SK-N-MC (cell line): ENCODE measurements at places on chromosomes 5 and 9.

GRCh38 chr9:17587113-17587512 is 8.2 kb downstream of the SH3GL2 start:
- DNase-seq = no peak

DNA sequence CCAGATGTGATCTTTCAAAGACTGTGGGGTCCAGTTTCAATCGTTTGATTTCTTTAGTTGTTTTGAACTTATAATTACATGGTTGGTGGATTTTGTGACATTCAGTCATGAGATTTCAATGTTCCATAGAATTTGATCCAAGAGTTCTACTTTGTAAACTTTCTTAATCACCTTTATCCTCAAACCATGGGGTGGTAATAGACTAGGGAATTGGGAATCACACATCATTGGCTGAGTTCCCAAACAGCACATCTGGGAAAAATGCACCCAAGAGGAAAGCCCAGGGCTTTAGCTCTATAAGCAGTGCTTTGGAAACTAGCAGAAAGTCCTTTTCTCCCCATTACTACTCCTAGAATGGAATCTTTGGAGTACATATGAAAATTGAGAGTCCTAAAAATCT is 177.6 kb downstream of the NNT start:
- DNase-seq = no peak

- no peak for DNase-seq
These were observed 222.3 kb downstream of the PBX3 start for GRCh38 chr9:125969462-125969861.

DNA sequence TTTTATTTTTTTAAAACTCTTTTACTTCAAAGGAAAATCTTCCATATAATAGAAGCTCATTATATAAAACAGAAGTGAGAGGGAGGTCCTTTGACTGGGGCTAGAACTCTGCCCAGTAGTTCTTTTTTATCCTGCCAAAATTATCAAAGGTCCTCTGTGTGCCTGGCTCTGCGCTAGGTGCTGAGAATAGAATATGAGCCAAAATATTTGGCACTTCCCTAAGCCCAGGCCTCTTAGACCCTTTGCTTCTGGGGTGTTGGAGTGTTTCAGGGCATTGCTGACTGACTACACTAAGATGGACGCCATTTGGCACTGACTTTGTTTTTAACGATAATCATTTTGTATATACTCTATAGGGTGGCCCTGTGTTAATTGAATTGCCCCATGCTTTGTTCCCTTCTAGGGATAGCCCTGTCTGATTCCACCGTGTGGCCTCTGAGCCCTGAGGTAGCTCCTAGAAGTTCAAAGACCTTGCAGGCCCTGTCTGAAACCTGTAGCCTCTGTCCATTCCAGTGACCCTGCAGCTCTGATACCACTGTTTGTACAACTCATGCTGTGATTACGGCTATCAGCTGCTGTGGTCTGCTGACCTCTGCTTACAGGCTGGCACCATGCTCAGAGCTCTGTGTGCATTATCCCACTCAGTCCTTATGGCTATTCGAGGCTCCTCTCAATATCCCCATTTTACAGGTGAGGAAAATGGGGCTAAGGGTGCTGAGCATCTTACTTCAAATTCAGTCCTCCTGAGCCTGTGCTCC is 84.3 kb upstream of the SHB start:
- DNase-seq = no peak

GRCh38 chr9:133730994-133731715 is 7.0 kb downstream of the SARDH start:
- DNase-seq = no peak

DNA sequence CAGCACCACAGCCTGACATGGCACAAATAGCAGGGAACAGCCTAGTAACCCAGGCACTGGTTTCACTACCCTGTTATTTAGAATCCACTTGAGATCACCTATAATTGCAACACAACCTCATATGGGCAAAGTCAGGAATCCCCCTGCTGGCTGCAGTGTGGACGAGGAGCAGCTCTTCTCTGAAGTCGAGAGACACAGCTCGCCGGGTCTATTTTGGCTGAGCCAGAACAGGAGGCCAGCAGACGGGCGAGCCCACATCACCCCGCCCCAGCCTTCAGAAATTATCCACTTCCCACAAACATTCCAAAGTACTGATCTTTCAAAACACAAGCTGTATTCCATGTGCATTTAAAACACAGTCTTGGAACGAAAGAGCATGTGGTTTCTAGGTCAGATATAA is 179.0 kb downstream of the ROR2 start:
- no peak for DNase-seq

GRCh38 chr5:43016217-43016779 is 23.8 kb downstream of the ANXA2R start:
- no peak for DNase-seq

GRCh38 chr9:93254061-93254481 is 70.1 kb downstream of the WNK2 start:
- no peak for DNase-seq

- no peak for DNase-seq
These were observed 117.1 kb upstream of the ZNF462 start for GRCh38 chr9:106745876-106746275.

DNA sequence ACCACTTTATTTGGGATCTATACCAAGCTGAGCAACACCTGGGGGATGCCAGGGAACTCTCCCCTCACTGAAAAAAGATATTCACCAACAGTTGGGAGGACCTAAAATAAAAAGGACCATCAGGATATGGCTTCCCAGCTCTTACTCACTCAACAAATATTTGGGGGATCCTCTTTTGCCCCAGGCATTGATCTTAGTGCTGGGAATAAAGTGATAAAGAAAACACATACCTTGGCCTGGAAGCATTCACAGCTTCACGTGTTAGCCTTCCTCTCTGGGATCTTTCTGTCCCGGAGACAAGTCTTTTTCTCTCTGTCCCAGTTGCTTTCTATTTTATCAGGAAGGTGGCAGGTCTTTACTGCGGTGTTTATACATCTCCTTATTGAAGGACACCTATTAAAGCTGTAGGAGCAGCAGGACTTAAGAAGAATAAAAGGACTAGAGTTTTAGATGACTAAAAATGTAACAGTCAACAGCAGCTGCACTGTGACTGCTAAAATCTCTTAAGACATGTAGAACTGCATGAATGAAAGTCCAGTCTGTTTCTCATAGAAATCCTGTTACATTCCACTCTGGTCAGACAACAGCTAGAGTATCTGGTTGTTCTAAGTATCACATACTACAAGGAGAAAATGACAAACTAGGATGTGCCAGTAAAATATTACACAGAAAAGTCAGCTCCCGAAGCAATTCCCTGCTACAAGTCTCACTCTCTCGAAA is 90.0 kb upstream of the ITGA2 start:
- DNase-seq = no peak

DNA sequence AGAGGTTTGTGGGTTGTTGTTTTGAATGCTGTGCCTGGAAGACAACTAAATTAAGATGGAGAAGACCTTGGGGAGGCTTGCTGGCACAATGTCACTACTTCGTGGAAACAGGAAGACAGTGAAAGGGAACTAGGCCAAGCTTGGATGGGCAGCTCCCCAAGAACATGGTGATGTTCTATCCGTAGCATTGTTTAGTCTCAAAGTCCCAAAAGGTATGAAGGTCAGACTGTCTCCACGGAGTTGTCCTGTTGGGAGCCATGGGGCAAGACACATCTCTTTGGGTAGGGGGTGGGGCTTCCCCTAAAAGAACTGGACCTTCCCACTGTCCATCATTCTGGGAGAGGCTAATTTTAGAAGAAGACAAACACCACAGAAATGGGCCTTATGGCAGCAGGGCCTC is 140.5 kb downstream of the ENTREP1 start:
- no peak for DNase-seq

GRCh38 chr5:170217831-170218230 is 15.0 kb upstream of the C5orf58 start:
- no peak for DNase-seq

- no peak for DNase-seq
These were observed 55.3 kb downstream of the WNK2 start for GRCh38 chr9:93238953-93239925.

DNA sequence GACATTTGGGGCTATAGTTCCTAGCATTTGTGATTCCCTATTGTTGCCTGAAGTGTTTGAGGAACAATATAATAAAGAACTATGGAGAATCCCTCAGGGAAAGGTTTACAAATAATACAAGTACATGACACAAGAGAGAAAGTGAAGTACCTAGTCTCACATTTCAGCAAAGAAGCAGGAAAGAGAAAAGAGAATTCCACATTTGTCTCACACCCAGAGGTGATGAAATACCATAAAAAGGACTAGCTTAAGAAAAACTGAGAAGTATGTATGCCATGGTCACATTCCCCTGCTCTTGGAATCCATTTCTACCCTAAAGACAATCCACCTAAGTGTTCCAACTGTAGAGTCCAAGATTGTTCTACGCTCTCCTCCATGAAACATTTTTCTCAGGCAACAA is 79.0 kb upstream of the TARS1 start:
- DNase-seq = no peak

GRCh38 chr5:113212244-113212920 is 222.4 kb downstream of the TSSK1B start:
- no peak for DNase-seq

- DNase-seq = no peak
These were observed 6.8 kb upstream of the GRAMD2B start for GRCh38 chr5:126416266-126416925.

DNA sequence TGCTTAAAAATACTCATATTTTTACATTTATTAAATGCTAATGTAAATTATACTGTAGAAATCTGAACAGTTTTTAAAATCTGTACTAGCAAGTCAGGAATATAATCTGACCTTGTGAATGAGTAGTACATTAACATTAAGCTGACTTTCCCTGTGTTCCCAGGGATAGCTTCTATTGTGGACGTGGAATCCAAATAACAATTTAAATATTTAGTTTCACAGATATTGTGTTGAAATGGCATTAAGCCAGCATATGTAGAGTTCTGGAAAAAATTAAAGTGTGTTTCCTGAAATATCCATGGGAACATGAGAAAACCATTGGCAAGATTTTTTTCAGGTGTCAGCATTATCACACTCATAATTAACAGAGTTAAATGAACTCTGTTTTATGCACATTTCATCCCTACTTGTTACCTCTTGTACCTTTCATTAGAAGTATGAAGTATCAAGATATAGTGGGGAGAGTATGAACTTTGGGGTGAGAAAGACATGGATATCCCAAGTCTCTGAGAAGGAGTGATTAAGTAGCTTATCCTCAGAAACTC is 5.7 kb downstream of the RABGAP1 start:
- DNase-seq = no peak

- peak; percentile 22 for DNase-seq
These were observed 998.8 kb downstream of the MAT2B start for GRCh38 chr5:164504141-164504772.

DNA sequence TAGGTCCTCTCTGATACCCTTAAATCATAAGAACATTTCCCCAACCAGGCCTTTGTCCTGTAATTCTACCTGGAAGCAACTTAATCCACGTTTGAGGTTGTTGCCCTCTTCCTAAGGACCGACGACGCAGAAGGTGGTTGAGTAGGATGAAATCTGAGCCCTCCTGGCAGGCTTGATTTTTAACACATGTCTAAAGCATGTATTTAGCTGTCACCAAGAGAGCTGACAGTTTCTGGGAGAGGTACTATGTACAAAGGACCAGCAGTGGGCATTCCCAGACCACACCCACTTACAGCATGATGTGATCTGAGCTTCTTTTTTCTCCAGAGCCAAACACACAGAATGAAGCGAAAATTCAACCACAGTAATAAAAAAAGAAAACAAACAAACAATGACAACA is 260.9 kb downstream of the SH3GL2 start:
- no peak for DNase-seq

- DNase-seq = no peak
These were observed 35.1 kb downstream of the SLIT3 start for GRCh38 chr5:169265888-169266287.

DNA sequence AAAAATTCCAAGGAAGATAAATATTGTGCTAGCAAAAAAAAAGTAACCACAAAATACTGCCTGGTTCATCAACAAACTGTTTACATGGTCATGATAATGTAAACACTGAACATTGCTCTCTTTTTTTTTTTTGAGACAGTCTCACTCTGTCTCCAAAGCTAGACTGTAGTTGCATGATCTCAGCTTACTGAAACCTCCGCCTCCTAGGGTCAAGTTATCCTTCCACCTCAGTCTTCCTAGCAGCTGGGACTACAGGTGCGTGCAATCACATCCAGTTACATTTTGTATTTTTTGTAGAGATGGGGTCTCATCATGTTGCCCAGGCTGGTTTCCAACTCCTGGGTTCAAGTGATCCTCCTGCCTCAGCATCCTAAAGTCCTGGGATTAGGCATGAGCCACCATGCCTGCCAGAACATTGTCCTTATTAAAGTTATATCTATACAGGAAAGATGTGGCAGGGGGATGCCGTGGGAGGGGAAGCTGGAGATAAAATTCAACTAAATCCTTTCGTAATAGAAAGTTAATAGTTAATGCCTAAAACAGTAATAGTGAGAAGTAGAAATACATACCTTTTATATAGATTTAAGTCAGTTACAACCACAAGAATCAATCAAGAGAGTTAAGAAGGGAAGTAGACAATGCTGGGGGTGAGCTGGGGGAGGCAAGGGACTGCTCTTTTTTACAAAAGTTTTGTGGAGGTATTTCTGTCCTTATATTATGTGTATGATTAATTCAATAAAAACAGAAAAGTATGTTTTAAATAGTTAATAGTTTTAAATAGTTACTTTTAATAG is 52.3 kb downstream of the RGMB start:
- DNase-seq = no peak

DNA sequence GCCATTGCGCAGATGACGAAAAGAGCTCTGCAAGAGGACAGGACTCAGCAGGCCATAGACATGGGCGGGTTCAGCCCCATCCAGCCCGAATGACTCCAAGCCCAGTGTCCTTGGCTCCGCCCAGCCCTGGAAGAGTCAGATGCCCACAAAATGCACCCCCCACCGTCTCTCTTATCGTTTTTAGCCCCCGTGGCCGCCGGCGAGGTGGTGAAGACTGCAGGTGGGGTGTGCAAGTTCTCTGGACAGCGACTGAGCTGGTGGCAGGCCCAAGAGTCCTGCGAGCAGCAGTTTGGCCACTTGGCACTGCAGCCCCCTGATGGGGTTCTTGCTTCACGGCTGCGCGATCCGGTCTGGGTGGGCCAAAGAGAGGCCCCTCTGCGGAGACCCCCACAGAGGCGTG is 2.1 kb downstream of the ADGRD2 start:
- DNase-seq = no peak

- DNase-seq = no peak
These were observed 20.3 kb upstream of the TENT4A start for GRCh38 chr5:6692906-6693305.
